ENCODE measurements at places on chromosomes 12 and 14.

- DNase-seq, result no peak
These were observed 170.0 kb downstream of the PLCZ1 start for GRCh38 chr12:18567787-18568186.

GRCh38 chr14:85617791-85618190 lies 87.8 kb downstream of the FLRT2 start:
- DNase-seq, result peak; percentile 23

DNA sequence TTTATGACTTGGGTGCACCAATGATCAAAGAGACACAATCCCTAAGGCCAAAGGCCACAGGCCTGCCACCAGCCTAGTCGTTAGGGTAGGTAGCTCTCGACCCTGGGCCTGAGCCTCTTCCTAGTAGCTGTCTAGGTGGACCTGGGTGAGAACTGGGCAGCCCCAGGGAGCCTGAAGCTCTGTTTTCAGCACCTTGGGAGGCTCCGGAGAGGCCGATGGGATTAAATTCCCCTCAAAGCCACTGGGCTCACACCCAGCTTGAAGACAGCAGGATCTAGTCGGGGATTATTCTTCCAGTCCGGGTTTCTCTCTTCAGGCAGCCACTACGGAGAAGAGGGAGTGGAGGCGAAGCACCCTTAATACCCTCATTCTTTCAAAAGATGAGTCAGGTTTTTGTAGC lies 79.8 kb downstream of the TMEM260 start:
- DNase-seq, result no peak

- DNase-seq, result no peak
These were observed 180.0 kb downstream of the KITLG start for GRCh38 chr12:88400302-88400701.

DNA sequence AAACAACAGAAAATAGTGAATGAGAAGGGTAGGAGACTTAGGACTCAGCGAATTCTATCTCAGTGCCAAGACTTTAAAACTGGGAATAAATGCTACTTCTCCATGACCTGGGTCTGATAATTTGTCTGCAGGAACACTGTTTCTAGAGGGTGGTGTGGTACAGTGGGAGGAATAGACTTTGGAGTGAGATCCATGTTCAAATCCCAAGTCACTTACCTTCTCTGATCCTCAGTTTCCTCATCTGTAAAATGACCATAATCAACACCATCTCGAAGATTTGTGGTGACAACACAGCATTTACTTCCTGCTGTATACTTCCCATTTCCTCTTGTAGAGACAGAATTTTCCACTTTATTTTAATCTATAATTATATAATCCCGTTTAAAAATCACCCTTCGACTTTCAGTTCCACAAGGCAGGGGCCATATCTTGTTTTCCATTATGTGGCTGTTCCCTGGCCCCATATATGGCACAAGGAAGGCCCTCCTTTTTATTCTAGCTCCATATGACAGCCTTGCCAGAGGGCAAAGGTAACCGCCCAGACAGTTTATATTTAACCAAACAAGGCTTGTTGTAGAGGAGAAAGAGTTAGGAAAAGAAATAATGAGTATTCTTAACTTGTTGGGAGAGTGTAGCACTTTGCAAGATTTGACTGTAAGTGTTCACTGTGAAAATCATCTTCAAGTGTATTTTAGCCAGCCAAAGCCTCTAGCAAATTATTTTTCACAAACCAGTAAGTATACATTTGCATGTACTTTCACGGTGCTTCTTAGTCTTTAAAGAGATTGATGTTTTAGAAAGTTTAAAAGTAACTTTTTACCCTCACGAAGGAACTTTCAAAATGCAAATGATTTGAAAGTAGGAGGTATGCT lies 243.1 kb downstream of the AKAP6 start:
- no peak for DNase-seq

DNA sequence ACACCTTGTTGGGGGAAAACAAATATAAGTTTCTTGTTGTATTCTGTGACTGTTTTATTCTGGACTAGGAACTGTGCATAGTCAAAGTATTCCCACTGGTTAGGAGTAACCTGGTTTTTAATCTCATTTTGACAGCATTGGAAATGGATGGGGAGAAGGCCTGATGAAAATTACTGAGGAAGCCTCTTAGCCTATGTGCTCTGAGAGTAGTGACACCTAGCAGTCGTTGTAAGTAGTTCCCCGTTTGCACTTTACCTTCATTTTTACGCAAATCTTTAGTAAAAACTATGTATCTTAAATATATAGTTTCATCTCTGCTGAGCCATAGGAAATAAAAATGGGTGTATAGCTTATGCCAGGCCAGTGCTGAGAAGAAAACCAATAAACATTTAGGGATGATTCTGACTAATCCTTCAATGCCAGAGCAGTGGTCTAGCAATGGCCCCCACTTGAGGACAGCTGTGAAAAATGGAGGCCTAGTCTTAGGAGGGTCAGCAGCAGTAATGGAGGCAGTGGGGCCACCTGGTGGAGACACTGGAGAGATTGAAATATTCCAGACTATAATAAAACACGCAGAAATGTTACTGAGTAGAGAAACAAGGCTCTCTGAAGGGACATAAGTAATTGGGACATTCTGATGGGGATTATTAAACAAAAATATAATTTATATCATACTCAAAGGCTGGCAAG lies 133.2 kb upstream of the NOVA1 start:
- peak; percentile 3 for DNase-seq

GRCh38 chr14:89899917-89900663 lies 54.4 kb downstream of the EFCAB11 start:
- DNase-seq, result peak; percentile 77

DNA sequence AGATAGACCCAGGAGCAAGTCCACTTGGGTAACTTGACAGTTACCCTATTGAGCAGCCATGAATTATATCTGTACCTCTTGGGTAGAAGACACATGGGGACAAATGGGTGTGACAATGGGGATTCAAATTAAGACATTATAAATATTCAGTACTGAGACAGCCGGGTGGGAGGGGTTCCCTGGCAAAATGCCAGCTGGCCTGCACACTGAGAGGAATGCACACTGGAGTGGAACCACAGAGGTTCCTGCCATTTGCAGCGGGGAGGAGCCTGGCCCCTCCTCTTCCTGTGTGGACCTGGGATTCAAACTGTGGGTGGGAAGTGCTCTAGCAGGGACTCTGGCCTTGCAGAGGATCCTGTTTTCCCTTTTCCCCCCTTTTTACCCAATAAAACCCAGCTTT lies 118.7 kb upstream of the CDKN3 start:
- peak; percentile 2 for DNase-seq

DNA sequence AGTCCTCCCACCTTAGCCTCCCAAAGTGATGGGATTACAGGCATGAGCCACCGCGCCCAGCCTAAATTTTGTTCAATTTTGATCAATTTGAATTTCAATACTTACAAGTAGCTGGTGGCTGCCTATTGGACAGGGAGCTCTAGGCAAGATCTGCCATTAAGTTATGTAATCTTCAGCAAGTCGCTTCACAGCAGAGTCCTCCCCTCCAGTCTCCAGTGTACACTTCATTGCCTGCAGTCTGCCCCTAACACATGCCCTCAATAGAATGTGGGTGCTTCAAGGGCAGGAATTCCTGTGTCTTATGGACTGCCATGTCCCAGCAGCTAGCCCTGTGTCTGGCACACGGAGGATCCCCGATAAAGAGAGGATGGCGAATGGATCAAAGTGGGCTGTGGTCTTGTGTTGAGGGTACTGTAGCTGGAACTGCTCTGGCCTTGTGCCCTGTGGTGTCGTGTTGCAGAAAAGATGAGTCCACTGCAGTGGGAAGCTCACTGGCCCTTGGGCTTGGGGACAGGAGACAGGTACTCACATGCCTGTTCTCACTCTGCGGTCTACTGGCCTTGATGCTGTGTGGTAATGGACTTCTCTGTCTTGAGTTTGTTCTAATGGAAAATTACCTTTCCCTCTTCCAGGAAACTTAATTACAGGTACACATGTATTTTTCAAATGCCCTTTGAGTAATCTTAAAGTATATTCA lies 67.6 kb downstream of the TECPR2 start:
- DNase-seq, result no peak

- peak; percentile 79 for DNase-seq
These were observed 41.3 kb downstream of the CCNK start for GRCh38 chr14:99522457-99522891.

DNA sequence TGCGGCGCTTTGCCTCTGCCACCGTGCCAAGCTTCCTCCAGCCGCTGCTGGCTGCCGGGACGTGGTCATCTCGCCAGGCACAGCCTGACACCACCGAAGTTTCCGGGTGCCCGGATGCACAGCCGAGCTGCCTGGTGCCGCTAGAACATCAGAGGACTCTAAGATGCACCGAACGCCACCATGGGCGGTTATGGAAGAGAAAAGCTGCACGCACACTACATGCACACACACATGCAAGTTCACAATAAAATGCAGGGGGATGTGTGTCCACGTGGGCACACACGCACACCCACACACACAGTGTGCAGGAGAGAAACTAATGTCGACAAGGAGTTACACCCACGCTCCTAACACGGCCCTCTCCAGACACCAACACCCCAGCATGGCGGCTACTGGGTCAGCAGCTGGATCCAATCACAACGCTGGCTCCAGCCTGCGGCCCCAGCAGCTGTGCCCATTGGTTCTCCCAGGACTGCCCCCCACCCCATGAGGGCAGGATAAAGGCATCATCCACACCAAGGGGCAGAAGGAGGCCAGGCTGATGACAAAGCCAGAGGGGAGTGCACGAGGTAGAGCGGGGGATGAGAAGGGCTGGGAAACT lies 82.7 kb downstream of the BCL11B start:
- no peak for DNase-seq

DNA sequence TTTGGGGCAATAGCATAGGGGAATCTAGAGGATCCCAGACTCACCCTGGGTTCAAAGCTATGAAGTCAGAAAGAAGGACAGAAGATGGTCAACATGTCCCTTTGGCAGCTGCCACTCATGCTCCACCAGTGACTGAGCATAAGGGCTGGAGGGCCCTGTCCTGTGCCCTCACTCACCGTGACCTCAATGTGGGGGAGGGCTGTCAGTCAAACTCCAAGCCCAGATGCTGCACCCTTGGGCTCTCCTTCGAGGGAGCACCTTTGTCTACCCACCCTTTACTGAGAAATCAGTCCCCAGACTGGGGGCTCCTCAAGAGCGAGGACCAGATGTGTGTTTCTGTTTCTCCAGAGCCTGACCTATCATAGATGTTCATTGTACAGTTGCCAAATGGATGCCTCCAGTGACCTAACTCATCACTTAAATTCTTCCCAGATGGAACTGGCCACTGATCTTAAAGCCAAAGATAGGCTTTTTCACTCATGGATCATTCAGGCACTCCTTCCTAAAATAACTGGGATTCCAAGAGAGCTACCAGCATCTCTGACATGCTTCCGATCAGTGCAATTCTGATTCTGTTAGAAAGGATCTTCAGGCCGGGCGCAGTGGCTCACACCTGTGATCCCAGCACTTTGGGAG lies 27.2 kb upstream of the VSX2 start:
- DNase-seq, result no peak

DNA sequence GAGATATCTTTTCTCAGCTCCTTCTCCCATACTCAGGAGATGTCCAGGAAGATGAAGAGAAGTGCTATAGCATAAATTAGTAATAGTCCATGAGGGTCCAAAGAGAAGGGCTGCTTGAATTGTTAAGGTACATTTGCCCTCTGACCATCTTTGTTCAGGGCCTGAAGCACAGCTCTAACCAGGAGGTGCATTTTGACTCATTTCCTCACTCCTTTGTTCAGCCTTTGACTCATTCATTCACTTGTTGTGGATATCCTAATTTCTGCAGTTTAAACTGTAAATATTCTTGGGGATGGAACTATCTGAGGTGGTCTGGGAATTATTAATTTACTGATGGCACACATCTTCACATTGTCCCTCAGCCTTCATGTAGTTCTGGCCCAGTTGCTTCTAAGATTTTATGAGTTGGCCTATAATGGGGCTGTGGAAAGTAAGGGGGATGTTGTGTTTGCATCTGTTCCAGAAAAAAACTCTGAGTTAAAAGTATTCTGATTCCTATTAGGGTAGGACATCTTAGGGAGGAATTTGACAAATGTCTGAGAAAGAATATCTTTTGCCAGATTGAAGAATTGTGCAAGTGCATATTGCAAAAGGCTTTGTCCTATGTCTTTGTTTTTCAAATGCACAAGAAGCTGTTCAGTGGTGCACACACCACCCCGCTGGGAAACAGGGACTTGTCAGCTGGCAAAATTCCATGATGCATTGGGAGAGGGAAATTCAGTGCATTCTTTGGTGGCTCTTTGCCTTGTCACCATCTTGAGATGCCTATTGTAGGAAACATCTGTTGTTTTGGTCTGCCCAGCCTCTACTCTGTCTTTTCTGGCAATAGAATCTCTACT lies 22.1 kb downstream of the SMOC1 start:
- no peak for DNase-seq

- no peak for DNase-seq
These were observed 43.5 kb downstream of the ERH start for GRCh38 chr14:69354383-69355153.

DNA sequence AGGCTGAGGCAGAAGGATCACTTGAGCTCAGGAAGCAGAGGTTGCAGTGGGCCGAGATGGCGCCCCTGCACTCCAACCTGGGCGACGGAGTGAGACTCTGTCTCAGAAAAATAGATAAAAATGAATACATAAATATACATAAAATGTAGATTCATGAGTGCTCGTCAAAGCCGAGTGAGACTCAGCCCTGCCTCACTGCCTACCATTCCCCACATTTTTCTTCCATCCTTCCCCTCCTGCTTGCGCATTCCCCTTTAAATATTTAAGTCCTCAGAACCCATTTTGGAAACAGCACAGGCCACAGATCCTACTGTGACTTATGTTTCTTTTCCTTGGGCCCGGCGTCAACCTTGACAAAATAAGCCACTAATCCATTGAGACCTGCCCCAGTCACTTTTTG lies 31.9 kb upstream of the AACS start:
- DNase-seq, result no peak

- no peak for DNase-seq
These were observed 74.5 kb upstream of the DYNC1H1 start for GRCh38 chr14:101889898-101890297.

DNA sequence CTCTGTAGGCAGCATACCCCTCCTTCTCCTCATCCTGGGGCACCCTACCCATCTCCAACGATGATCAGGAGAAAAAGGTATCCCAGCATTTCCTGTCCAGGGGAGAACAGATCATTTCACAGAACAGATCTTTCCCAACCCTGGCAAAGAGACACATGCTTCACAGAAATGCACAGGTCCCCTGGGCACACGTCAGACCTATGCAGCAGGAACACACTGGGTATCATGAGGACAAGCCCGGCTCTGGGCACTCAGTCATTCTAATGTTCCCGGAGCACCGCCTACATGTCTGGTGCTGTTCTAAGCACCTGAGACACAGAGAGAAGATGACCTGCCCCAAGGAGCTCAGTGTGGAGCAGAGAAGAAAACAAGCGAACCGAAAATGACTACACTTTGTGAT lies 56.2 kb downstream of the ACTN1 start:
- DNase-seq, result no peak

GRCh38 chr14:76131071-76131965 lies 20.4 kb upstream of the GPATCH2L start:
- no peak for DNase-seq

GRCh38 chr12:3247629-3248161 lies 170.5 kb downstream of the TSPAN9 start:
- no peak for DNase-seq

DNA sequence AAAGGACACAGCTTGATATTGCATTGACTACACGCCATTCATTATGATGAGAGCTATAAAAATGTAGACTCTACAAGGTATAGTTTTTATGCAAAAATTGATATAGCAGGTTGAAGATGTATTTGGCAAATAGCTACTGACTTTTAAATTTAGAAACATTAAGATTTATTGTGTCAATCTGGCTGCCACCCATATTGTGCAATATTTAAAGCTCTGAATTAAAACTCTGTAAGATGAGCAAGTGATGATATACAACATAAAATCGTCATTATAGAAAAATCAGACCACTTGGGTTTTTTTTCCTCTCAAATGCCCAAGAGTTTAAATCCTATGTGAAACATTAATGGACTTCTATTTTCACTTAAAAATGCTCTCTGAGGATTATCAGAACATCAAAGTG lies 36.8 kb upstream of the E2F7 start:
- peak; percentile 37 for DNase-seq

Data from fibroblast of skin of right biceps (primary cell).